ENCODE measurements at places on chromosomes 3 and 15.

DNA sequence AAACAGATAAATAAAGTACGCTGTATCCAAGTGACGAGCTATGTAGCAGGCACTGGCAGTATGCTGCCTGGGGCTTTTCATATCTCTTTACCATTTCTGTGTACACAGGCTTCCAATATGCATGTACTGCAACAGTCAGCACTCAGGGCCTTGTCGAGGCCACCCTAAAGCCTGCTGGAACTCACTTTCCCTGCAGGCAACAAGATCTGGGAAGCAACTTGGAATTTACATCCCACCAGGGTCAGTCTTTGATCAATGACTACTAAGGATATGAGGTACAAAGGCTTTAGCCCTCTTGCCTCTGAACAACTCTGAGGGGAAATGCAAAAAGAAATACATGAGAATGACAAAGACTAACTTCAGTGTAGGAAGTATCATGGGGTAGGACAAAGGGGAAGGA lies 101.8 kb upstream of the ARL6 start:
- no peak for DNase-seq

DNA sequence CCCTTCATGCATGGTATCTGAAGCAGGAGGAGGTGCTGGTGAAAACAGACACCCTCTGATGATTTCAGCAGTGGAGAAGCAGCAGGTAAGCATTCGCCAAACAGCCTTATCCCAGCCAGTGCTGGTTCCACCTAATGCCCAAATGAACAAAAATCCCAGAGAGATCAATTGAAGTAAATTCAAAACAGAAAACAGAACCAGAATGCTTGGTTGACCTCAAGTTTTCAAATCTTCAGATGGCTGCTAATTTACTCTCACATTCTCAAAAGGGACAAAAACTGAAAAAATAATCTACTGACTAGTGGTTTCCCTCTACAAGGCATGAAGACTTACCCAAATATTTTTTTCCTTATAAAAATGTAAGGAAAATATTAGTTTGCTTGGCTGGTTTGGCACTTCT lies 87.0 kb upstream of the MYO5C start:
- no peak for DNase-seq

- DNase-seq: no peak
These were observed 118.4 kb upstream of the TPRG1 start for GRCh38 chr3:189053322-189053721.

DNA sequence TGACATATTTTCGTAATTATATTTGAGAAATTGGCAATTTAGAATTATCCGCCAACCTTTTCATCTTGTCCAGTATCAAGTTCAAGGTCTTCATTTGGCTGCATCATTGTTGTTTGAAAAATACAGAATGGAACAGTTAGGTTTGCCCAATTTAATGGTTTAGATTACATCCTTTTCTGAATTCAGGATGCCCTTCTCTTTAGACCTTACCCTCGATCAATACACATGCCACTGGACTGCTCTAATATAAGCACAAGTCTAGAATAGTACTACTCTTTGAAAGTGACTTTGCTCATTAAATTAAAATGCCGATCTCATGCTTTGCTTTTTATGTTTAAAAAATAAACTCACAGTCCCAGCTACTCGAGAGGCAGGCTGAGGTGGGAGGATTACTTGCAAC lies 44.5 kb downstream of the PXK start:
- DNase-seq: no peak

- DNase-seq: no peak
These were observed at the start of gene PCOLCE2 for GRCh38 chr3:142888481-142889211. TSS of gene PCOLCE2 (minus strand) at chr3:142889083. CDS start at chr3:142888896, 187 bp downstream.

- DNase-seq: no peak
These were observed 14.5 kb upstream of the TOP2B start for GRCh38 chr3:25679166-25679565.

GRCh38 chr3:66299891-66300290 lies 79.1 kb downstream of the SLC25A26 start:
- DNase-seq: no peak

- DNase-seq: no peak
These were observed 282.6 kb downstream of the KLF13 start for GRCh38 chr15:31609258-31609681.
